ENCODE measurements at places on chromosomes 5 and 9.

GRCh38 chr9:110077925-110078324 is 130.0 kb downstream of the C9orf152 start:
- DNase-seq: no peak

DNA sequence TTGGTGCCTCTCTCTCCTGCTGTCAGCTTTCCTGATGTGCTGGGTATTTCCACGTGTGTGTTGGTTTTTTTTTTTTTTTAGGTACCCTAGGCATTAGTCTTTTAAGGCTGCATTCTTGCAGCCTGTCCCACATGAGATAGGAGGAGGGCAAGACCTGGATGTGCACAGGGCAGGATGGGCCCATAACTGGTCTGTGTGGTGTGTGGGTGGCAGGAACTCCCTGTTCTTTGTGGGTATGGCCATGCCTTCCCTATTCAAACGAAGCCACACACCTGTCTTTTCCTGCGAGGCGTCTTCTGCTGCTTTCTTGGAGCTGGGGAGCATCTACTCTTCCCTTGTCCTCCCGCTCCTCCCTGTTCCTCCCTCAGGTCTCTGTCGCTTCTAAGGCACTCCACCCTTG is 6.8 kb downstream of the SYK start:
- DNase-seq: no peak

DNA sequence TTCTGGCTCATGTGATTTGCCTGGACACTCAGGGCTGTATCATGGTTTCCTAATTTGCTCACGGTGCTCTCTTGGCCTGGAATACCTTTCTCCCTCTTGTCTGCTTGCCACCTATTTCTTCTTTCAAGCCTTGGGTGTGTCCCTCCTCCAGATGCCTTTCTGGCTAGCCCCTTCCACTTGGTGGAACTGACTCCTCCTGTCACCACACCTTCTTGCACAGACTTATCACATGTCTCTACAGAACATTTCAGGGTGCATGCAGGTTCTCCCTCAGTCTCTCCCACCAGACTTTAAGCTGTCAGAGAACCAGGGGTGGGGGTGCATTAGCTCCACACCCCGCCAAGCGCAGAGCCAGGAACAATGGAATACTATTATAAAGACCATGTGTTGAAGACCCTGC is 1.9 kb downstream of the TBC1D2 start:
- no peak for DNase-seq

DNA sequence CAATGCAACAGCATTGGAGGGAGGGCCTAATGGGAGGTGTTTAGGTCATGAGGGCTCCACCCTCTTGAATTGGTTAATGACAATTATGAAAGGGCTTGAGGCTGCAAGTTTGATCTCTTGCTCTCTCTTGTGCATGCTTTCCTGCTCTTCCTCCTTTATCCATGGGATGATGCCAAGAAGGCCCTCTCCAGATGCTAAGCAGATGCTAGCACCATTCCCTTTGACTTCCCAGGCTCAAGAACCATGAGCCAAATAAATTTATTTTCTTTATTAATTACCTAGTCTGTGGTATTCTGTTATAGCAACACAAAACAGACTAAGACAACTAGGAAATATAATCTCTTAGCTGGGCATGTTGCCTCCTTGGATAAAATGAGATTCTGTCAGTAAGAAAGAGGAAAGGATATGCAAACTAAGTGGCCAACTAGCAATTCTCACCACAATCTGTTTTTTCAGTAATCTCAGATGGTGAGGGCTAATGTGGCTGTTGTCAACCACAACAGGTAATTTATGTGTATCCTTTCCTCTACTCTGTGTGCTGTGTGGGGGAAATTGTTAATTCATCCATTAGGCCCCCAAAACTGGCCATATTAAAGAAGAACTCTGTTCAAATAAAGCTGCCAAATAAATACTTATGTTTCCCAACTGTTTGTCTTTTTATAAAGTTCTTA is 269.1 kb upstream of the CD180 start:
- DNase-seq: no peak

DNA sequence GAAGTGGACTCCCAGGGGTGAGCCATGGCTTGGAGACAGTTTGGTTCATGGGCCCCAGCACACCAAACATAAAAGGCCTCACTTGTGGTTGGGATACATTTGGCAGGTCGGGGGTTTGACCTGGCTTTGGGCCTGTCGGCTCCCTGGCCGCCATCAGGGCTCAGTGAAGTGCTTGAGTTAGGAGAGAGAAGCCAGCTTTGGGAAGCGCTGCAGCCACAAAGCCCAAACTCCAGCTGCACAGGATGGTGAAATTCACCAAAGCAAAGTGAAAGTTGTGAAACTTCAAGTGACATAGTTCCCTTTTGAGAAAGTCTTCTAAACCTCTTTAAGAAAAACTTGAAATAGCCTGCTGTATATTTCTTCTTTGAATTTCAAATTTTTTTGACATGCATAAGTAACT is 27.5 kb downstream of the SLC46A2 start:
- DNase-seq: no peak

DNA sequence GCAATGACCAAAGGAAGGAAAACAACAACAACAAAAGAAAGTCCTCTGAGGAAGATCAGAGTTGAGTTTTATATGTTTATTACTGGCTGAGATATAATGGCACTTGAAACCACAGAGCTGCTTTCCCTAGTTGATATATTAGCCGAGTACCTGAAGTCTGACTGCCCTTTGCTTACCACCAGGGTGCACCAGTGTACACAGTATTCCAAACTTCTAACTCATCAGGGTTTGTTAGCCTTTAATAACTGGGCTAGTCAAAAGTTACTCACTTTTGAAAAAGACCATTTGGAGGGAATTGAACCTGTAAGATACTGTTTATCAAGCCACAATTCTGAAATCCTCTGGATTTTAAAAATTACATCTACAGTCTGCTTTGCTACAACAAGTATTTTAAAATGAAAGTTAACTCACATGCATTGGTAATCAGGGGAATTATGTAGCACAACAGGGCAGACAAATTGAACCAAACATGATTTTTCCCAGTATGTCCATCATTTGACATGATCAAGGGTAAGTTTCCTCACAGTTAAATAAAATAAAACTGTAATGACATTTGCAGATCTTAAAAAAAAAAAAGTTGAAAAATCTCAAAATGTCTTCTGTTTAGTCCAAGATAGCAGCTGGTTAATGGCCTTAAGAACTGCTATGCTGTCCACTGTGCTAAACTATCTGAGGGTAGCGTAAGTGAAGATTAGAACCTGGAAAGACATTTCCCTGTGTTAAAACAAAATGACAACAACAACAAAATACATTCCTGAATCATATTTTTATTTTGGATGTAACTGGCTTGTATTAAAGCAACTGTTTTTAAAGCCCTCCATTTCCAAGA is 57.3 kb upstream of the C6 start:
- DNase-seq: no peak

DNA sequence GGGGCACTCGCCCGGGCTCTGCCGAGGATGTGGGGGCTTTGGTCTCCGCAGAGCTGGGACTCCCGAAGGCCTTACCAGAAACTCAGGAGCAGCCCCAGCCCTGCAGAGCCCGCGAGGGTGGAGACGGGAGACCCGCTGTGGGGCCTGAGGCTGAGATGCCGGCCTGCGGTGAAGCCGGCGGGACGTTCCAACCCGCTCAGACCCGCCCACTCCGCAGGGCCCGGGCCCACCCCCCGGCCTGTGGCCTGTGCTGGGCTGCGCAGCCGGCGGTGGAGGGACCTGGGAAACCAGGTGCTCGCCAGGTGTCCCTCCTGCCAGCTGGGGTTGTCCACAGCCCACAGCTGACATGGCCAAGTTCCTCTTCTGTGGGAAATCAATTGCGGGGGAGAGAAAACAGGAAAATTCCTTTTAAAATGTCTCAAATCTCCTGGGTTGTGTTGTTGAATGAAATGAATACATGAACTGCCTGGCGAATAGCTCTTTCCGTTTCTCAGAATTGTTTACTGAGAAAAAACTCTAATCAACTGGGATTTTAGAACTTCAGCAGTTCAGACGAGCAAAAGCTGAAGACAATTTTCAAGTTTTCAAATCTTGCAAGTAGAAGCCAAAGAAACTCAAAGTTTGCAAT is 49.0 kb upstream of the IRX4 start:
- no peak for DNase-seq

DNA sequence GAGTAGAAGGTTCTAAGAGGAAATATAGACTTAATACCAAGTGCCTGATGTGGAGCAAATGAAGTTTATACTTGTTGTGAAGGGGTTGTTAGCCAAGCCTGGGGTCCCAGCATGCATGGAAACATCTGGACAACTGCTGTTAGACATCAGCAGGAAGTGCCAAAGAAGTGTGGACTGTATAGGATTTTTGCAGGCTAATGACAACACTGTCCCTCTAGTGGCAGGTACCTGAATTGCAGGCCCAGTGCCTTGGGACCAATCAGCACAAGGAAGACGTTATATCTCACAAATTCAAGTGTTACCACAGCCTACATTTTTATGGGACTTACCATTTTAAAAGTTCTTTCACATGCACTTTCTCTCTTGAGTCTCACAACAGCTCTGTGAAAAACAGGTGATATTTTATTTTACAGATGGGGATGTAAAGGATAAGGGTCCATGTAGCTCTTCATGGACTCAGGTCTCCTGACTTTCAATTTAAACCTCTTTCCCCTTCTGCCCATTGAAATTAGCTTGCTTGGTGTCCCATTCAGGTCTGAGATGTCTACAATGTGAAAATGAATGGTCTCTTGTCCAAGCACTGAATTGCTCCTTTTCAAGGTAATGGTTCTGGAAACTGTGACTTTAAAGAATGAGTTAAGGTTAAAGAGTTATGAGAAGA is 89.0 kb upstream of the MAP1B start:
- DNase-seq: no peak

DNA sequence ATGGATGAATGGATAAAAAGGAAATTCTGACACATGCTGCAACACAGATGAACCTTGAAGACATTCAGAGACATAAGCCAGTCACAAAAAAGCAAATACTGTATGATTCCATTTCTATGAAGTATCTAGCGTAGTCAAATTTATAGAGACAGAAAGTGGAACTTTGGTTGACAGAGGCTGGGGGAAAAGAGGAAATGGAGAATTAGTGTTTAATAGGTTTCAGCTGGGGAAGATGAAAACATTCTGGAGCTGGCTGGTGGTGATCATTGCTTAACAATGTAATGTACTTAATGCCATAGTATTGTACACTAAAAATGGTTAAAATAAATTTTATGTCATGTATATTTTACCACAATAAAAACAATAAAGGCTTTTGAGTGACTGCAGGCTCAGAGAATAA is 24.2 kb downstream of the PPIC start:
- DNase-seq: no peak

All from right renal cortex interstitium (tissue), 3 donors.